ENCODE measurements at places on chromosomes 12 and 14.

DNA sequence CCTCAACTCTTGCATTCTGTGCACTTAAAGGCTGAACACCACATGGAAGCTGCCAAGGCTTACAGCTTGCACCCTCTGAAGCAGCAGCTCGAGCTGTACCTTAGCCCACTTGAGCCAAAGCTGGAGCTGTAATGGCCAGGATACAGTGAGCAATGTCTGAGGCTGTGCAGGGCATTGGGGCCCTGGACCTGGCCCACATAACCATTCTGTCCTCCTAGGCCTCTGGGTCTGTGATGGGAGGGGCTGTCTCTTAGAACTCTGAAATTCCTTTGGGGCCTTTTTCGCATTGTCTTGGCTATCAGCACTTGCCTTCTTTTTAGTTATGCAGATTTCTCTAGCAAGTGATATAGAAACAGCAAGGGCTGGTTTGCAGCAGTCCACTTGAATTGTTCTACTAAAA lies 303.8 kb upstream of the CLEC14A start:
- DNase-seq: no peak

DNA sequence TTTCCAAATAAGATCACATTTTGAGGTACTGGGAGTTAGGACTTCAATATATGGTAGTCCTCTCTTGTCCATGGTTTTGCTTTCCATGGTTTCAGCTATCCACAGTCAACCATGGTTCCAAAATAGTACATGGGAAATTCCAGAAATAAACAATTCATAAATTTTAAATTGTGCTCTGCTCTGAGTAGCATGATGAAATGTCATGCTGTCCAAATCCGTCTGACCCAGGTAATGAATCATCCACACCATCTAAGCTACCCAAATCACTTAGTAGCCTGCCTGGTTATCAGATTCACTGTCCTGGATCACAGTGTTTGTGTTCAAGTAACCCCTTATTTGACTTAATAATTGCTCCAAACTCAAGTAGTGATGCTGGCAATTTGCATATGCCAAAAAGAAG lies 197.9 kb downstream of the TMTC3 start:
- DNase-seq: no peak

DNA sequence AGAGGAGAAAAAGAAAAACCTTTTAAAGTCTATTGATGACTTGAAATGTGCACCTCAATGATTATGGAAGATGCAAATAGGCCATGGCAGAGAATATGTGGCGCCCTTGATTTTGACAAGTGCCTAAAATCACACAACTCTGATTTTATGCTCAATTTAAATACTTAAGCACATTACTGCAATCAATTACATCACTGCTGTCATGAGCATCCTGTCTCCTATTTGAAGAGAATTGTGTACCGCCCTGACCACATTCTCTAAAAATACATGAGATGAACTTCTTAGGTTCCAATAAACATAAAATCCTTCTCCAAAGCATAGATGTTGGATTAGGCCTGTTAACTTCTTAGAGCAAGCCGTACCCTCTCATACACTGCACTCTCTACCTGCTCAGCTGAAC lies 1.6 kb downstream of the TXNDC16 start:
- no peak for DNase-seq

DNA sequence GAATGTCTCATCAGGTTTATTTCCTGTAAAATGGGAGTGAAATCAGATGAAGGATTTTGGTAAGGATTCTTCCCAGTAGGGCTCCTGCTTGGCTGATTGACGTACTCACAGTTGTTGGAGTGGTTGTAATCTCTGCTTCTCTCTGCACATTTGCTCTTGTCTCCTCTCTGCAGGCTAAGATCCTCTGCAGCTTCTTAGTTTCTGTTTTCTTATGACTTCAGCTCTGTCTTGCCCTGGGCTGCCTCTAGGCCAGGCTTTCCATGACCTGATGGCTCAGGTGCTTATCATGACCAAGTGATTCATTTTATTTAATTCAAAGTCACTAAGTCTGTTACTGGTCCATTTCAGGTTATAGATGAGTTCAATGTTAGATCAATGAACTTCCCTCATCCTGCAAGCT lies 394.5 kb upstream of the DDHD1 start:
- no peak for DNase-seq

- no peak for DNase-seq
Measured at GRCh38 chr12:98446682-98447081, 68.7 kb upstream of the TMPO start.
